ENCODE measurements at places on chromosomes 5 and 9.

GRCh38 chr9:136671646-136672430, 9.1 kb downstream of the EGFL7 start:
- DNase-seq: peak; percentile 80

DNA sequence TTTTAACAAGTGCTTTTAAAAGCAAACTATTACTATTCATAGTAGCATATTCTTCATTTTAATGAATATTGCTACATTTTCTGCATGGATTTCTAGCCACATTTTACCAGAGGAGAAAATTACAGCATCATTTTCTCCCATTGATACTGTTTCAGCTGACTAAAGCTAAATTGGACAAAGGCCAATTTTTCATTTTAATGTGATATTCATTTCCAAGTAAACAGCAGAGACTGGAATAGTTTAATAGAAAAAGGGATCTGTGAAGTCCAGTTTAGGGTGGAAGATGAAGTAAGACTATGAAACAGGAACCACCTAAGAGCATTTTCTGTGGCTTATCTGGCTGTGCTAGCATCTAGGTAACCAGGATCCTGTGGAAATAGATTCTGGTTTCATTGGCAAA, 128.1 kb downstream of the GIN1 start:
- no peak for DNase-seq

DNA sequence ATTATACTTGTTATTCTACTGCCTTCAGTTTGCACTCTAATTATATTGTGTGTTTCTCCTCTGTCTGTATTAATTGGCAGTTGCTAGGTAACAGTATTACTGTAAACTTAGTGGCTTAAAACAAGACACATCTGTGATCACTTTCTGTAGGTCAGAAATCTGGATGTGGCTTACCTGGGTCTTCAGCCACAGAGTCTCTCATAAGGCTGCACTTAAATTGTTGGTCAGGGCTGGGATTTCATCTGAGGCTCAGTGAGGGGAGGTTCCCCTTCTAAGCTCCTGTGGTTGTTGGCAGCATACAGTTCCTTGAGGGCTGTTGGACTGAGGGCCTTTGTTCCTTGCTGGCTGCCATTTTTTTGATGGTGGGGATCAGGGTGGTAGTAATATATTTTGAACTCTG, 68.8 kb downstream of the SLC44A1 start:
- DNase-seq: no peak

DNA sequence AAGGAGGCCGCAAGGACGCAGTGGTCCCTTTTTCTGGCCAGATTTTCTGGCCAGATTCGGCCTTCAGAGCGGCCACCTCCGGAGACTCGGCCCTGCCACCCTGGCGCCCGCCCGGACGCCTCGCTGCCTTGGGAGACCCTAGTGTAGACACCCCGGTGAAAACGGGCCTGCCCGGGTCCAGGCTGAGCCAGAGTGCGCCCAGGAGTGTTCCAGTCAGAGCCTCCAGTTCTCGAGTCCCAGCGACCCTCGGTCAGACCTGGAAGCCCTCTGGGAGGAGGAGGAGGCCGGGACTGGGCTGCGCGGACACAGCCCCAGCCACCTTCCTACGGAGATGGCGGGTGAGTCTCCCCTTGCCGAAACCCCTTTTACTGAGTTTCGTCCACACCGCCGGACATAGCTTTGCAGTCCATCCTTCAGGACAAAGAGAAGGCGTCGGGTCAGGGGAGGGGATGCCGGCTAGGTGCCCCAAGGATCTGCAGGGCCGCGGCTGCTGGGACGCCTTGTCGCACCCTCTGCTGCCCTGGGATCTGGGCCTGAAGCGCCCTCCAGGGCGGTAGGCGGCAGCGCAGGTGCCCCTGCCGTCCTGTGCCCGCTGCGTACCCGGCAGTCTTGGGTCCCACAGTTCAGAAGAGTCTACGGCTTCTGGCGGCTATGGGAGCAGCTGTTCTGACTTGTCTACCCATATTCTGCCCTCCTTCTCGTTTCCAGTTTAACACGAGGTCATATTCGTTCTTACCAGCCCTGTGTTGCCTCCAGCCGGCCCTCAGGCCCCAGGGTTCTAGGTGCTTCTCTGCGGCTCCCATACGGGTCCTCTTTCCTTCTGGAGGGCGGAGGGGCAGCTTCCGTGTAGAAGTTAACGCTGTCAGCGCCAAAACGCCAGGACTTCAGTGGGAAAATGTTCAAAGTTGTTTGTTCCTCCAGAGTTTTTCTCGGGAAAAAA, 1771.7 kb upstream of the CDH9 start:
- DNase-seq: no peak

DNA sequence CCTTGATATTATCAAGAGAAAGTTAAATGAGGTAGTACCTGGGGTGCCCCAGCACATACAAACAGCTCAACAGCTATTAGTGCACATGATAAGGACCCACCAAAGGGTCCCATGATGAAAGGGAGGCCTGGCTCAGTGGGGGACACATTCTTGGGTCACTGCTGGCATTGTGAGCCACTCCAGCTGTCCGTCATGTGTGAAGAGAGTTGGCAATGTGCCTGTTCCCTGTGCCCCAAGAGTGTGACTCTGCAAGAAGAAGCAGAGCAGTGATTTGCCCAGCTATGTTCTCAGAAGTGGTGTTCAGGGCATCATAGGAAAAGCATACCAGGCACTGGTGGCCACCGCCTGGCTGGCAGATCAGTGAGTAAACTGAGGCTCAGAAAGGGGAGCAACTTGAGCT, 37.1 kb upstream of the TDRD7 start:
- no peak for DNase-seq

DNA sequence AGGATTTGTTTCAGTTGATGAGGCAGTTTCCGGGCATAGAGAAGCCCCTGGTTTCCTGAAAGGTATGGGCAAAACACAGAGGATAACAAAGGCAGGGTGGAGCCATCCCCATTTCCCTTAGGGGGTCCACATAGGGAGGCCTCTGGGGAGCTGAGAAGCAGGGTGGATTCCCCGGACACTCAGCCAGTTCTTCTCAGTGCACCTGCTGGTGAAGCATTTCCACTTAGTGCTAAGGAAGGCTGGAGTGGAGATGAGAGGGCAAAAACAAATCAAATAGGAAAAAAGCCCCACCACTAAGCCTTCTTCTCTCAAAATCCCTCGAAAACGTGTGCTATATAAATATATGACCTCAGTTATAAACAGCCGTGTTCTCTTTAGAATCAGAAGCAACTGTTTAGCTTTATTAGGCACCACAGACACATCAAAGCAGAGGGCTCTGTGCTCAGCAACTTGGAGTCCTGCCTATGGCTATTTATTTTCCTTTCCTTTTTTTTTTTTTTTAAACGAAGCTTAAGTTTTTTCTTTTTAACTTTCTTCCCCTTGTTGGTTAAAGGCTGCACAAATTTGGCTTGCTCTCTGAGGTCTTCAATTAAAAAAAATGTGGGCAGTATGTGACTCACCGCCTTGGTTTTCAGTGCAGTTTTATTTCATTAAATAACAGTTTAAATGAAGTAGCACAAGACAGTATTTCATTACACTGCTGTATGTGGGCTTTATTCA, 67.7 kb downstream of the PRDM6 start:
- DNase-seq: no peak

- no peak for DNase-seq
Observed at GRCh38 chr5:52909192-52909591, 80.0 kb upstream of the ITGA2 start.

GRCh38 chr5:35815089-35815936, 41.4 kb upstream of the IL7R start:
- peak; percentile 54 for DNase-seq

DNA sequence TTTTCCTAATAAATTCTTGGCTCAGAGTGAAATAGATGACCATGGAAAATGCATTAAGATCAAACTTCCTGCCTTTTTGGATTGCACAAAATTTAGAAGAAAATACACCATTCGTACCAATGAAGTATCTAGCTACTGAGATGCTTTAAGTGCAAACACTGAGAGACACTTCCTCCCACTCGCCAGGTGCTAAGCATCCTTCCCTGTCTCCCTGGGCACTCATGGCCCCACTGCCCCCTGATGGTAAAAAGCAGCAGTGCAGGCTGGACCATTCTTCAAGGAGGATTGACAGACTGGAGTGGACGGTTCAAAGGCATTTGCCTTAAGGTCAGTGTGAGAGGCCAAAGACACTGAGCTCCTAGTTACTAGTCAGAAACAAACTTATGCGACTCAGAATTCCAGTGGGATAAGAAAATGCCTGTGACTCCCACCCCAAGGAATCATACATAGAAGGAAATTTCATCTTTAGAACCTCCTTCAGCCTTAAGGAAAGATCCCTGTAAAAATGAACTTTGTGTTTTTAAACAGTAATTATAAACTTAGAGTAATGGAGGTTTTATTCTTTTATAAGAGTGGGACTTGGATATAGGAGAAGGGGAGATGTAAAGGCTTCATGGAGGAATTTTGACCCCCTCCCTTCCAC, 86.0 kb upstream of the SLC30A5 start:
- peak; percentile 70 for DNase-seq

- no peak for DNase-seq
Observed at GRCh38 chr5:151005950-151006576, 14.3 kb upstream of the GPX3 start.

GRCh38 chr9:128244837-128245231, 31.0 kb downstream of the GOLGA2 start:
- no peak for DNase-seq

DNA sequence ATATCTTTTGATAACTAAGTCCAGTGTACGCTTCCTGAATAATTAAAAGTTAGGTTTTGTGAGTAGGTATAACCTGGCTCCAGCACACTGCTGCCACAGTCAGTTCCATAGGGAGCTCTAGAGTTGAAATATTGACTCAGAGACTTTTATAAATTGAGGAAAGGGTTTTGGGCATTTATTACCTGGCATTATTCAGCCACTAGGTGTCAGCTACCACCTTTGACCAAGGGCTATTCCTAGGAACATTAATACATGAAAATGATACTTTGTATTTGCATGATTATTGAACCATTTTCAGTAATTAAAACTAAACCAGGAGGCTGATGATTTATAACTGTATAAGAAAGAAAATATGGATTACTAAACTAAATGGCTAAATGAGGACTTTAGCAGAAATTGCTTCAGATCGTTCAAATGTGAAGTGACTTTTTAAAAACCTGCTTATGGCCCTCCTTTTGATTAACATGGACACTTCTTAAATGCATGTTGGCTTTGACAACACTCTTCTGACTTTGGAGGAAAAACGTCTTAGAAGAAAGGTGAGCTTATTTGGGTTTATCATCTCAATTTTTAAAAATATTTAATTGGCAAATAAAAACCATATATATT, 83.0 kb downstream of the SMC2 start:
- DNase-seq: peak; percentile 7

DNA sequence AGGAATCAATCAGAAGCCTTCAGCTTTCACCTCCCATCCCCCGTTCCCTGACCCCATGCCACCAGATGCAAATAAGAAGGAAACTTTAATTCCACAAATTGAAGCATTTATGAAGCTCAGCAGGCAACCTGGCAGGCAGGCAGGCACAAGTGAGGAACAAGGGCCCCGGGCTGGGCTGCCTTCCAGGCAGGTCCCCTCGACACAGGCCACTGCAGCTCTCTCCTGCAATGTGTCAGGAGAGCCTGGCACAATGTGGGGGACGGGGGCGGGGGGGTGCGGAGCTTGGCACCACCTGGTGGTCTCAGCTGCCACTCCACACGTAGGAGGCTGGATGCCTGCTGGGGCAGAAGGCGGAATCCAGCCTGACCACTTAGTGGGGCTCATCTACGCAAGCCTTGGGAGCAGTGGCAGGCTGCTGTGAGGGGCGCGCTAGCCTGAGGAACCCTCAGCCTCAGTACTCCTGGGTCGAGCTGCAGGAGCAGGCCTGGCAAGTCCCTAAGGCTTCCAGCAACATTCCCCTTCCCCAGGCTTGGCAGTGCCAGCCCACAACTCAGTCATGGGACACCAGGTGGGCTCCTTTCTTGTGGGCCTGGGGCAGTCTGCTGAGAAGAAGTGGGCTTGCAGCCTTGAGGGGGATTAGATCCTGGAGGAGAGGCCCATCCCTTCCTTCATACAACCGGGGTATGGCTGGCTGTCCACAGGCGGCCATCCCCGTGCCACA, 50.2 kb upstream of the KCNMB1 start:
- DNase-seq: no peak

GRCh38 chr9:87529671-87530070, 32.0 kb downstream of the DAPK1 start:
- DNase-seq: no peak

- DNase-seq: no peak
Observed at GRCh38 chr9:24487250-24487861, 58.3 kb downstream of the IZUMO3 start.

- no peak for DNase-seq
Observed at GRCh38 chr9:96100385-96101300, 201.3 kb downstream of the HSD17B3 start.

DNA sequence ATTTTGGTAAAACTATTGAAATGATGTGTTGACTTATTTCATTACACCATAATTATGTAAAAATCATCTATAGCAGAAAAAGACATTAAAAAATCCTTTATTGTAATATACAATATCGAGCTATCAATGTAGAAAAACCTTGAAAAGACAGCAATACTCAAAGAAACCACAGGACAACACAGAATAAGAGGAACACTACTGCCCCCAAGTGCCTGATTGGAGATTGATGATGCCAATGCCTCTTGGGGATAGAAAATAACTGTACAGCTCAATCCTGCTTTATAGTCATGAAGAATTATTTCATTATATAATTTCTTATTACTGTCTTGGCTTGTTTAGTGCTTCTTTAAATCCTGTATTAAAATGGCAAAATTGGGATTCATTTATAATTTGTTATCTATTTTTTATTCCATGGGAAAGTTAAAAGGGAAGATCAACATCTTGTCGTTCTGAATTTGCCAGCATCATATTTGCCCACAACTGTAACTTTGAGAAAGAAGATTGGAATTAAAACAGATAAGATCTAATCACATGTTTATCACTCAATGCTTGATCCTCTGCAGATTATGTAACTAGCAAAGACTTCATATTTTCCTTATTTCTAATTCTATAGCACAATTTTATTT, 337.5 kb downstream of the CDH9 start:
- DNase-seq: peak; percentile 53

DNA sequence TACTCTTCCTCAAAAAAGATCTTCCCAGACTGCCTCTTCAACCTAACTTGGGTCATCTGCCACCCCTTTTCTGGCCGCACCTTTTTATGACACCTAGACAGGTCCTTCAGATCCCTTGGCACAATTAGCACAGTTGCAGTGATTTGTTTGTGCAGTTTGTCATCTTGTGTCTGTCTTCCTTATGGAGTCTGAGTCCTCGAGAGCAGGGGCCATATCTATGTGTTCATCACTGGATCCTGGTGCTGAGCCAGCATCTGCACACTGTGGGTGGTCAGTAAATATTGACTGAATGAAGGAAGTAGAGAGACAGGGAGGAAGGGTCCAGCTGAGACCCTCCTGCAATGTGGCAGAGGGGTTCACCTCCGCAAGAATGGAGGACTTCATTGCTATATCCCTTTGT, 14.4 kb downstream of the ERGIC1 start:
- DNase-seq: no peak

GRCh38 chr5:179275381-179275878, 69.8 kb downstream of the ADAMTS2 start:
- DNase-seq: no peak

Data from HEK293T (cell line).